Stimulated activated CD4-positive, alpha-beta T cell treated with anti-CD3 and anti-CD28 coated beads, Interleukin-12 subunit alpha, Interleukin-12 subunit beta, amount 100 ng/mL, for 48 hours (primary cell): ENCODE measurements at places on chromosomes 6 and 20.

GRCh38 chr20:57809661-57810172 is 99.9 kb upstream of the PMEPA1 start:
- no peak for DNase-seq

GRCh38 chr6:149235130-149235561 is 82.4 kb upstream of the TAB2 start:
- DNase-seq = no peak

- no peak for DNase-seq
These were observed 158.2 kb upstream of the CHD6 start for GRCh38 chr20:41776421-41776820.

DNA sequence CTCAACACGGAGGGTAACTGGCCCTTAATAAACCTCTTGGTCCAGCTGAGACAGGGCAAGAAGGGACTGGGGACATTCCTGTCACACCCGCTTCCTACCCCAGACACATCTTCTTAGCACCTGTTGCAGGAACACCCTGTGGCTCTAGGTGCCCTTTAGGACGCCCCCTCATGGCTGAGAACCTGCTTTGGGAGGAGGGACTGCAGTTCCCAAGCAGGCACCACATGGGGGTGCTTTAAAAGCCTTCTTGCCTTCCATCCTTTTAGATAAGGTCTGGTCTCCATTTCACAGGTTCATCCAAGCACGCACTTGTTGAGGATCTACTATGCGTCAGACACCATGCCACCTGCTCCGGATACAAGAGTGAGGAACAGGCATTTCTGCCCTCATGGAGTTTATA is 26.6 kb downstream of the NSFL1C start:
- DNase-seq = no peak

GRCh38 chr6:73704798-73705197 is 8.8 kb downstream of the CD109 start:
- no peak for DNase-seq

- no peak for DNase-seq
These were observed 45.2 kb downstream of the TBX18 start for GRCh38 chr6:84719152-84719551.

GRCh38 chr20:49690899-49691620 is 22.6 kb downstream of the B4GALT5 start:
- no peak for DNase-seq

DNA sequence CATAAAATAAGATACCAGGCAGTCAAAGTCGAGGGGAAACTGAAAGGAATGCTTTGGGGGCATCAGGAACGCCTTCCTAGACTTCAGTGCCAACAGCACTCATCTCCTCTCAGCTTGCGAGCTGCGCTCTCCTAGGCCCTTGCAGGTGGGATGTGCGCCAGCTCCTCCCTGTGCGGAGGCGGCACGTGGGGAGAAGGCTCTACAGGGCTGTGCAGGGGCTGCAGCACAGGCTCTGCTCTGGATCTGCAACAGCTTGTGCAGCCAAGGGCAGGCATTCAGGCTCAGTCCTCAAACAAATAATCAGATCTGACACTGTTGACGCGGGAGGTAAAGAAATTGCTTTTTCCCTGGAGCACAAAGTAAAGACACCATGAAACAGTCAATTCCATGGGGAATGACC is 144.8 kb downstream of the TTLL2 start:
- DNase-seq = no peak

DNA sequence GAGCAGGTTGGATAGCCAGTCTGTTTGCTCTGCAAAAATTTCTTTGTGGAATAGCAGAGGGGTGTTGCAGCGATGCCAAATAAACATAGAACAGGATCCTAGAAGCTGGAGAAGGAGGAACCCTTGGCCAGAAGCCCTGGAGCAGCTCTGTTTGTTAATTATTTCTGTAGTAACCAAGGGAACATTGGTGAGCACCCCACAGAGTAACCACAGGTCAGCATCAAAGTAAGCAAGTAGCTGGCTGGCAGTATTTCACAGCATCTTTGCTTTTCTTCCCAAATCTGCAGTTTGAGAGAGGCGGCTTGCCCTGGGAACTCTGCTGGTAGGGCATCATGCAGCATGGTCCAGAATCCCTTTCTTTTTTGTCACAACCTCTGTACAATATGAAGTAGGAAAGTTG is 12.7 kb upstream of the APMAP start:
- DNase-seq = no peak

DNA sequence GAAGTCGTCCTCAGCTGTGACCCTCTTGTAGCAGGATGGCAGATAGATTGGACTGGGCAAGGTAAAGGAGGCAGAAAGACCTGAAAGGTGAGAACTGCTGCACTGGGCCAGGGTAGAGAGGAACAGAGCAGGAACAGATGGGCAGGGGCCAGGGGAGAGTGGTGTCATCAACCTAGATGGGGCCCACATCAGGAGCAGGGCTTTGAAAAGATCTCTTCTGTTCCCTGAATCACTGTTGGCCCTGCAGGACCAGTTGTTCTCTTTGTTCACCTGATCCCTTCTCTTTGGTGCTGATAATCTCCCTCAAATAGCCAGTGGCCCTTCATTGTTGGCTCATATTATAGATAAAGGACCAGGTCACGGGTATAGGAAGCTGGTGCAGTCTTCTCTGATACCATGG is 59.9 kb downstream of the DTD1 start:
- no peak for DNase-seq

DNA sequence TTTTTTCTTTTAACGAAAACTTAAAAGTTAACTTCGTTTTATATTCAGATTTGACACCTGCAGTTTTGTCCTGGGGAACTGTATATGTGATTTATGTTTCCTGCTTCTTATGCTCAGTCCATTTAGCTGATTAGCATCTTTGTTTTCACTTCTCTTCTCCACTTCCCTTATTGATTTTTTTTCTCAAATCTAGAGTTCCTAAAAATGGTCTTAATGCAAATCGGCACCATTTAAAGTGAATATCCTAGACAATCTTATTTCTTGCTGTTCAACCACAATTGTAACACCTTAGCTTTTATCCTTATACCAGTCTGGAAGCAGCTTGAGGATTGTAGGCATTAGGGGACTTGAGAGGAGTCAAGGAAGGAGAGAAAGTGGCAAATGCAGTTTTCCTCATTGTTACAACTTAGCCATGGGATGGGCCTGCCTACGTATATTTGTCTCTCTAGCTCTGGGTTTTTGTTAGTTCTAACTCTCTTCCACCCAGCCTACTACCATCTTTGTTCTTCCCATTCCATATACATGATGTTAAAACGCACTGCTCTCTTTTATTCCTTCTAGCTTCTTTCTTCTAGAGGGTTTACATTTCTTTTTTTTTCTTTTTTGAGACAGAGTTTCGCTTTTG is 8.5 kb downstream of the QRSL1 start:
- DNase-seq = no peak

- DNase-seq = no peak
These were observed 51.5 kb downstream of the DSTN start for GRCh38 chr20:17621229-17621968.

- no peak for DNase-seq
These were observed 47.1 kb downstream of the HAO1 start for GRCh38 chr20:7893014-7893730.

GRCh38 chr6:68826501-68826900 is 191.4 kb downstream of the ADGRB3 start:
- DNase-seq = no peak

DNA sequence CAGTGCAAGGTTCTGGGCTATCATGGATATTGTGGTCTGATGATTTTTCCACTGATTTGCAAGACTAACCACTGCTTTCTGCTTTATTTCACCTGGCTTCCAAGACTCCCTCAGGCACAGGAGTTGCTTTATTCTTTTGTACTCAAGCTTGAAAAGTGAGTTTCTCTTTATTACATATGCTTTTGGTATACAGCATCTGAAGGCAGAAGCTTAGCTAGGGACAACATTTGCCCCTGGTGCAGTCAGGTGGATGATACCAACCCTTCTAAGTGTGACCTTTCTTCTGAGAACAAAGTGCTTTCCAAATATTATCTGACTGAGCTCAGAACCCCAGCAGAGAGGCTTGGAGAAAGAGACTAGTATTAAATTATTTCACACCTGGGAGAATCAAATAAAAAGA is 94.0 kb upstream of the PHACTR1 start:
- DNase-seq = no peak

GRCh38 chr6:169241688-169242350 is 11.8 kb downstream of the THBS2 start:
- DNase-seq = no peak

GRCh38 chr6:6760002-6760401 is 171.5 kb downstream of the LY86 start:
- DNase-seq = no peak

DNA sequence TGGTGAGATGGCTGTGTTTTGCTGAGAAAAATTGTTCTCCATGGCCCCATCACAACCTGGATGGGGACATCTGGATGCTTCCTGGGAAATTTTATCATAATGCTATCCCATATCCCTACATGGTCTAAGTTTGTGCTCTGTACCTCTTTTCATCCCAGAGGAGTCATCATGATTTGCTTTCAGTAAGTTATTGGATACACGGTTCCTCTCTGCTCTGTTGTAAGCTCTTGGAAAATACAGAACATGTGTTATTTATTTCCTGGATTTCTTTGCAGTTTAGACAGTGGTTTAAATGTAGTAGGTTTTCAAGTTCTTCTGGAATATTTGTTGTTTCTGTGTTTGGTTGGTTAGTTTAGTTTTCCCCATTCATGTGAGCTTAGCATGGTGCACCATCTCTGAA is 129.2 kb upstream of the ECI2 start:
- DNase-seq = no peak

DNA sequence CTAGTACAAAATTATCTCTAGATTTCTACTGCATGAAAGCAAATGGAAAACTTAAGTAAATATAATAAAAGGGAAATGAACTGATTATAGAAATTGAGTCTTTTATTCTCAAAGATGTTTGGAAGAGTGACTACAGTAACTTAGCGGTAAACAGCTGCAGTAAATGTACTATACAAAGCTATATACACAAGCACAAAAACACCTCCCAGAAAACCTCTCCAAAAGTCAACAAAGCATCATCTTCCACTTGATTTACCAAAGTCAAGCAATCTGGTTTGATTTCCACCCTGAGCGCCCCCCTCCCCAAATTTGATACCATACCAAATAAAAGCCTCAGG is 142.1 kb upstream of the SHLD1 start:
- DNase-seq = no peak

DNA sequence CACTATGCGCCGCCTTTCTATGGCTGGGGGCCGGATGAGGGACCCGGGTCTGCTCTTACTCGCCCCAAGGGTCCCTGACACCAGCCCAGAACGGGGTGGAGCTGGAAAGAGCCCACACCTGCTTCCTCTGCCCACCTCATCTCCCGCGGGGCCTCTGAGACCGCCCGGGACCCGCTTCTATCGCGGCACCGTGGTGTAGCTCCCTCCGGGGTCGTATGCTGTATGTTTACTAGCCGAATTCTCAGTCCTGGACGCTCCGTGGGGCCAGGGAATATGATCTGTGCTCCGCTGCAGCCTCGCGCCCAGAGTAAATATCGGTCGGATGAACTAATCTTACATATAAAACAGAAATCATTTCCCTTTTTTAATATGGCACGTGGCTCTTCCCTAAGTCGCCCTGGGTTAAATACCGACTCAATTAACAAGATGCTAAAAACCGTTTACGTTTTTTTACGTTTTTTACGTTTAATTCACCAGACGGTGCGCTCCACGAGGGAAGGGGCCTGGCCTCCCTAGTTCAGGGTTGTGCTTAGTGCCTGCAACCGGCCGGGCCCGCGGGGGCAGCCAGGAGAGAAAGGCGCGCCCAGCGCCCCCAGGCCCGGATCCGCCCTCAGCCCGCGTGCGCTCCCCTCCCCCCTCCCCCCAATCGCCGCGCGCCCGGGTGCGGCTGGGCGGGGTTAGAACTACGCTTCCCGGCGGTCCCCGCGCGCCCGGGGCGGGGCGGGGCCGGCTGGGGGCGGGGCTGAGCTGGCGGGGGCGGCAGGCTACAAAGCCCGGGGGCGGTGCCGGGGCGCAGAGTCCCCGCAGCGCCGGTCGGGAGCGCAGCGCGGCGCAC is at the start of gene RBM38:
TSS of gene RBM38 (plus strand) at position 793 of the 835 bp plus-strand sequence. CDS start 186 bp downstream, outside the sequence.
- DNase-seq = peak; percentile 73

- no peak for DNase-seq
These were observed 34.3 kb downstream of the COL12A1 start for GRCh38 chr6:75171567-75171966.

DNA sequence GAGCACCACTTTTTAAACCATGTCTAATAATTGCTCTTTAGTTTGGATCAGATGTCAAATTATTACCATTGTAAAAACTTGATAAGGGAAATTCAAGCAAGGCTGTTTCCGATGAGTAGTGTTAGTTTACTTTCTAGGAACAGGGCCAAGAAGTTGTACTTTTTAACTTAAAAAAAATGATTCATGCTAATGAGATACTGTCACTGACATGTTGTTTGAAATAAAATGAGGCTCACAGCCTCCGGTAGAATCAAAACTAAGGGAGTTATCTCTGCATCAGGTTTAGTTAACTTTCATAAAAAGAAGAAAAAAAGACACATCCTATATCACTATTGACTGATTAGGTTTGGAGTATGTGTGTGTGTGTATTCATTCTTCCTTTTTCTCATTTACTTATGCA is 55.2 kb upstream of the SUPT3H start:
- DNase-seq = no peak

DNA sequence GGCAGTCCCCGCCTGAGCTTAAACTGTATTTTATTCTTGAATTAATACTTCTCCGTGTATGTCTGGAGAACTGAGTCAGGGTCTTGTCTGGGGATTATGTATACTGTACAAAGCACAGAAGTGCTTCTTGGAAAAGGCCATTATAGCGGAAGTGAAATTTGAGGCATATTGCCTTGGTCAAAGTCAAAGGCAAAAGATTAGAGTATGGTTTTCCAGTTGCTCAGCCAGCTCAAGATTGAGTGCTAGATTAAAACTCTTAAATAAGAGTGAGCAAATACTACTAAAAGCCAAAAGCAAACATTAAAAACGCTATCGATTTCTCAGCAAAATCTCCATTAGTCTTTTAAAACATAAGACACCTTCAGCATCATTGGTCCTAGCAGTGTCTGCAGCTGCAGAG is 207.7 kb upstream of the MAN1A1 start:
- no peak for DNase-seq

DNA sequence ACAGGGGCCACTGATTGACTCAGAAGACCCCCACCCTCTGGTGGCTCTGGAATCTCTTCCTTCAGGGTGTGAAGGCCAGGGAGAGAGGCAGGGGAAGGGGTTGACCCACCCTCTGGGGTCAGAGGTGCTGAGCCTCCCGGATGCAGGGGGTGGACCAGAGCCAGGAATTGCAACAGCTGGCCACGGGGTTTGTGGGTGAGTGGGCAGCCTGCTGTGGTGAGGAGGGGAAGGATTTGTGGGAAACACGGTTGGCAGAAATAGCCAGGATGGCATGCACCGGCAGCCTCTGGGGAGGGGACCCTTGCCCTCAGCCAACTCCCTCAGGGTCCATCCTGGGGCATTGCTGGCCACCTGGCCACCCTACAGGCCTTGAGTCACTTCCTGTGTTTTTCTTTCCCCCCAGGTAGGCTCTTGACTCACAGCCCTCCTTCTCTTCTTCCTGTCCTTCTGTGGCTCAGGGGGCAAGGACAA is 92.8 kb downstream of the MRPL14 start:
- no peak for DNase-seq

DNA sequence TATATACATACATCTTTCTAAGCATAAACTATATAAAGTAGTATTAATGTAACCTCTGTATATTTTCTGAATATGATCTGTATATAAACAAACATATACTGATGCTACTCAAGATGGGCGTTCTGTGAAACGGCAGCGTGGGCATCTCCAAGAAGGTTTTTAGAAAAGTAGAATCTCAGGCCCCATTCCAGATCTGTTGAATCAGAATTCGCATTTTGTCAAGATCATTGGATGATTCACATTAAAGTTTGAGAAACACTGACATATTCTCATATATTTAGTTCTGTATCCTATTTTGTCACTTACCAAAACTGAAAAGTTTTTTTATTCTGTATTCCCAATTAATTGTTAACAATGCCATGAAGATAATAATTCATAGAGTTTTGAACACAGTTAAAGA is 5.5 kb downstream of the C6orf141 start:
- DNase-seq = no peak
